ENCODE measurements at places on chromosomes 5 and 9. TPM values are rescaled to one million over a fixed set of nuclear protein-coding genes. Genes with fewer than 3 reads are reported as not detected.
A peak's percentile ranks its signal among the peaks of the same experiment; 100 is the strongest.

DNA sequence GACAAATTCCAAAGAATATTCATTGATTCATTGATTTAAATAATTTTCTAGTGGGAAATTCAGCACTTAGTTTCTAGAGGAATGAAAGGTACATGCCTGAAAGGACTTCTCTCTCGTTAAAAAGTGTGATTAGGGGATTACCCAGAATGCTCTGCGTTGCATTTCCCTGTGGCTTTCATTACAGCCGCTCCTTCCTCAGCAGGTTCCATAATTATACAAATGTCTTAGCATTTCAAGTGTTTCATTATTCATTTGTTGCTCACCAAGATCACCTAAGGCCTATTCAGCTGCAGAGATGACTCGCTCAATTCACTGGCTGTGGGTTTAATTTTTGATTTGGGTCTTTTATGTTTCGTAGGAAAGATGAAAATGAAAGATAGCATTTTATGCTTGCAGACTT lies 52.8 kb downstream of the SPATA31C2 start:
- no peaks in the 10 kb centered on the region for H3K36me3 ChIP-seq
- H3K4me1 ChIP-seq, result no peaks in the 10 kb centered on the region
- no peak for DNase-seq
- no peak overlapping the region for H3K27ac ChIP-seq
- no peaks in the 10 kb centered on the region for H3K27me3 ChIP-seq

Gene DND1
- polyA plus RNA-seq, result 2.4 TPM

Gene MVB12B
- polyA plus RNA-seq, result 8.9 TPM

GRCh38 chr9:77952635-77953328 lies 78.8 kb downstream of the GNAQ start:
- no peaks in the 10 kb centered on the region for H3K36me3 ChIP-seq
- H3K27me3 ChIP-seq, result no peaks in the 10 kb centered on the region
- H3K4me3 ChIP-seq, result no peak overlapping the region
- H3K4me1 ChIP-seq, result no peaks in the 10 kb centered on the region

DNA sequence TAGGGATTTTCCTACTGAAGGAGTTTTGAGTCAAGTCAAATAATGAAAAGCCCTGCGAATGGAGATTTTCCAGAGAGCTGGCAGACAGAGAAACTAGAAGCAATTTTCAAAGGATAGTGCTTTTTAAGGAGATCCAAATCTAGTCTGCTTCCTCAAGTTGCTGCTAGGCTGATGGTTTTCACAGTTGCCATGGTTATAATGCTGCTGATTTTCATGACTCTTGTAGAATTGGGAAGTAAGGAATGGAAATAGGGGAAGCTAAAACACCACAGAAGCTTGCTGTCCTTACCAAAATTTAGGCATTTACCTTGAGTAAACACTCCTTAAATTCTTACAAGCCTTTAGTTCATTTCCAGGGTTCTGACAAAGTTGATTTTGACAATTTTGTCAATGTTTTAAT lies 30.1 kb upstream of the HAPLN1 start:
- no peaks in the 10 kb centered on the region for H3K27me3 ChIP-seq
- H3K27ac ChIP-seq, result no peak overlapping the region
- no peaks in the 10 kb centered on the region for H3K4me1 ChIP-seq
- no peak overlapping the region for H3K4me3 ChIP-seq
- no peak for DNase-seq
- no peaks in the 10 kb centered on the region for H3K36me3 ChIP-seq

GRCh38 chr5:156715287-156715686 lies 134.8 kb upstream of the PPP1R2B start:
- H3K36me3 ChIP-seq, result no peaks in the 10 kb centered on the region
- H3K27me3 ChIP-seq, result no peaks in the 10 kb centered on the region
- peaks cover 3% of the 10 kb centered on the region for H3K4me1 ChIP-seq
- no peak overlapping the region for H3K4me3 ChIP-seq
- H3K27ac ChIP-seq, result no peak overlapping the region

DNA sequence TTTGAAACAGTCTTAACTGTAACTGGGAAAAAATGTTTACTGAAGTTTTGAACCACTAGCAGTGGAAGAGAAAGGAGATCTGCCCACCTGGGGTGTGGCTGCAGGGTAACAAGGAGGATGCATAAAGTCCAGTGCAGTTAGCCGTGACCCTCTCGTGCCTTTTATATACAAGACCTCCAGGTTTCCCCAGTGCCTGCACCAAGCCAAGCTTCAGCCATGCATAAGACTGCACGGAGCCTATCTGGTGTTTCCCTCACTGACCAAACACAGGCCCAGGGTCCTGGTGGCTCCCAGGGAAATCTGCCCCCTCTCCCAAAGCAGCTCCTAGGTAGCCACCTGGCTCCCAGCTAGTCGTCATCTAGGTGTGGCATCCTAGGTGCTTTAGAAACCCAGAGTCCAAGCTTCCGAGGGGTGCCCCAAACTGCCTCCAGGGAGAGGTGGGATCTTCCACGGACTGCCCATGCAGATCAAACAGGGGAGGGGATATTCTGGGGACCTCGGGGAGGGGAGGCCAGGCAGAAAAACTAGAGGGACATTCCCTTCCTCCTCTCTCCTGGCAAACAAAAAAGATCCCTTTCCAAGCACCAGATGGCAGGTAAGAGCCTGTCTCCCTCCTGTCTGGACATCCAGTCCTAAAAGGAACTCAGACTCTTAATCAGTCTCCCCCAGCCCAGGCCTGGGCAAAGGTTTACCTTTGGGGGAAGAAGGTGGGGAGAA lies 2.7 kb downstream of the SHB start:
- H3K27ac ChIP-seq, result peak overlapping the region; percentile 82
- H3K27me3 ChIP-seq, result no peaks in the 10 kb centered on the region
- H3K36me3 ChIP-seq, result no peaks in the 10 kb centered on the region
- H3K4me3 ChIP-seq, result peak overlapping the region; percentile 59

Gene CXCL14
- polyA plus RNA-seq, result 56.7 TPM

- no peaks in the 10 kb centered on the region for H3K4me1 ChIP-seq
- DNase-seq, result no peak
- H3K27me3 ChIP-seq, result no peaks in the 10 kb centered on the region
- H3K36me3 ChIP-seq, result no peaks in the 10 kb centered on the region
- no peak overlapping the region for H3K27ac ChIP-seq
Measured at GRCh38 chr9:30172206-30172605, 2212.2 kb upstream of the ACO1 start.

GRCh38 chr9:76810377-76810957 lies 46.2 kb downstream of the PCA3 start:
- no peak overlapping the region for H3K4me3 ChIP-seq
- H3K27ac ChIP-seq, result peak overlapping the region; percentile 43
- H3K36me3 ChIP-seq, result no peaks in the 10 kb centered on the region
- peaks cover 36% of the 10 kb centered on the region for H3K4me1 ChIP-seq
- H3K27me3 ChIP-seq, result no peaks in the 10 kb centered on the region

Gene NMUR2
- polyA plus RNA-seq, result not detected

Gene UNC13B
- 25.6 TPM for polyA plus RNA-seq

DNA sequence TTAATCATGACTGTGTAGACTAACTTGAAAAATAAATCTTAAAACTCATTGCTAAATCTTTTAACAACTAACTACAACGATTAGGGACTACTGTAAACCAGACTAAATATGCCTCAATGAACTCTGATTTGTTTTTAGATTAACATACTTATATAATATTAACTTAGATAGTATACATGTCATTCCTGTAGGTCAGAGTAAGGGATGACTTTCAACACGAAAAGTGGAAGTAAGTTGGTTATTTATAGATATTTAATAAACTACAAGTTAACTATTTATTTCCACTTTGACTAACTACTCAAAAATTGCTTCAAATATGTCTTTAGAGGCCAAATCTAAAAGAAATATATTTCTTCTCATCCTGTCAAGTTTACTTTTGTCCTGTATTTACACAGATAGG lies 795.6 kb downstream of the PTPRD start:
- no peaks in the 10 kb centered on the region for H3K4me1 ChIP-seq
- no peak for DNase-seq

Gene SH3RF2
- 12.9 TPM for polyA plus RNA-seq

GRCh38 chr5:115584501-115584900 lies 17.8 kb downstream of the TICAM2 start:
- H3K27ac ChIP-seq, result no peak overlapping the region
- H3K4me1 ChIP-seq, result peaks cover 16% of the 10 kb centered on the region
- no peak for DNase-seq
- H3K36me3 ChIP-seq, result no peaks in the 10 kb centered on the region

DNA sequence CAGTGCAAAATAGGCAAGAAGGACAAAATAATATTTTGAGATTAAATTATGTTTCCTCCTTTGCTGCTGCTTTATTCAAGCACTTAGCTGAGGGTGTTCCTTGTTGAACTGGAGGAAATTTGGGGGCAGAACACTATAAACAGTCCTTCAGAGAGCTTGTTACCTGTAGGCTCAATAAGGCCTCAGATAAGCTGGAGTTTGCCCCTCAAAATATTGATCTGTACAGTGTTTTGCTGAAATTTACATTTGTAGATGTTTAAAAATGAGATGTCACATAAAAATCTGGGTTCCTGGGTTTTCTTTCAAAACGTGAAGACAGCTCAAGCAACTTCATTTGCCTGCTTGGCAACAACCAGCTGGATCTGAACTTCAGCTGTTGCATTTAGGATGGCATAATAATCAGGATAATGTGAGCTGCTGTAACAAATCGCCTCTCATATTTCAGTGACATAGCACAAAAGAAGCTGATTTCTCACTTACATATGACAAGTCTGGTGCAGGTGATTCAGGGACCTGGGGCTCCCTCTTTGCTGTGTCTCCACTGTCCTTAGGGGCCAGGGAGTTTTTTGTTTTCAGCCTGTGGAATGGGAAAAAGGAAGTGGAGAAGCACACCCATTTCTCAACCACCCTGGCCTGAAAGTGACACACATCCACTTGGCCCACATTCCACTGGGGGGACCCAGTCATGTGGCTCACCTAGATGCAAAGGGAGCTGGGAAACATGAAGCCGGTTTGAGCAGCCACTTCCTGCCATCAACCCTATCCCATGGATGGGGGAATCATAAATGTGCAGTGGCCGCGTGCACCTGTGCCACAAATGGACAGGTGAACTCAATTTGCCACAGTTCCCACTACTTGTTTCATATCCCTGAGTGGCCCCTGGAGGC lies 2.4 kb upstream of the PSAT1 start:
- DNase-seq, result no peak
- H3K27me3 ChIP-seq, result no peaks in the 10 kb centered on the region
- H3K4me3 ChIP-seq, result no peak overlapping the region
- no peaks in the 10 kb centered on the region for H3K36me3 ChIP-seq
- H3K27ac ChIP-seq, result no peak overlapping the region

Gene SPINK6
- not detected for polyA plus RNA-seq

- H3K27me3 ChIP-seq, result no peaks in the 10 kb centered on the region
- H3K4me3 ChIP-seq, result no peak overlapping the region
- H3K4me1 ChIP-seq, result no peaks in the 10 kb centered on the region
- H3K36me3 ChIP-seq, result no peaks in the 10 kb centered on the region
Measured at GRCh38 chr5:82205005-82205404, 73.1 kb downstream of the RPS23 start.

GRCh38 chr5:172775326-172776234 lies 4.6 kb upstream of the DUSP1 start:
- no peaks in the 10 kb centered on the region for H3K27me3 ChIP-seq
- no peaks in the 10 kb centered on the region for H3K4me1 ChIP-seq
- H3K4me3 ChIP-seq, result no peak overlapping the region

Gene MED22
- 8.4 TPM for polyA plus RNA-seq

Gene FAM13B
- 12.6 TPM for polyA plus RNA-seq

- no peaks in the 10 kb centered on the region for H3K4me1 ChIP-seq
- no peak overlapping the region for H3K4me3 ChIP-seq
- no peaks in the 10 kb centered on the region for H3K27me3 ChIP-seq
- DNase-seq, result no peak
- no peaks in the 10 kb centered on the region for H3K36me3 ChIP-seq
- H3K27ac ChIP-seq, result no peak overlapping the region
Measured at GRCh38 chr5:133400831-133401351, 211.4 kb downstream of the FSTL4 start.

Gene EGFLAM
- 2.4 TPM for polyA plus RNA-seq

GRCh38 chr9:126614455-126615244 lies 922 bp downstream of the LMX1B start:
- peak overlapping the region; percentile 15 for H3K4me3 ChIP-seq
- peaks cover 96% of the 10 kb centered on the region for H3K27me3 ChIP-seq
- no peak overlapping the region for H3K27ac ChIP-seq
- no peaks in the 10 kb centered on the region for H3K4me1 ChIP-seq

- no peak overlapping the region for H3K4me3 ChIP-seq
- no peaks in the 10 kb centered on the region for H3K27me3 ChIP-seq
- H3K4me1 ChIP-seq, result peaks cover 14% of the 10 kb centered on the region
- DNase-seq, result no peak
- H3K27ac ChIP-seq, result no peak overlapping the region
Measured at GRCh38 chr5:32531885-32532520, 53.4 kb upstream of the SUB1 start.

GRCh38 chr5:135457424-135458071 lies 5.4 kb upstream of the TIFAB start:
- no peaks in the 10 kb centered on the region for H3K36me3 ChIP-seq
- DNase-seq, result peak; percentile 66
- H3K4me1 ChIP-seq, result no peaks in the 10 kb centered on the region
- H3K27ac ChIP-seq, result no peak overlapping the region
- H3K4me3 ChIP-seq, result no peak overlapping the region
- peaks cover 4% of the 10 kb centered on the region for H3K27me3 ChIP-seq

Gene ERCC8
- polyA plus RNA-seq, result 8.4 TPM

GRCh38 chr9:114655689-114656088 lies 1.9 kb downstream of the TEX53 start:
- H3K27me3 ChIP-seq, result no peaks in the 10 kb centered on the region
- H3K4me1 ChIP-seq, result no peaks in the 10 kb centered on the region
- DNase-seq, result no peak
- H3K27ac ChIP-seq, result no peak overlapping the region
- H3K4me3 ChIP-seq, result no peak overlapping the region

DNA sequence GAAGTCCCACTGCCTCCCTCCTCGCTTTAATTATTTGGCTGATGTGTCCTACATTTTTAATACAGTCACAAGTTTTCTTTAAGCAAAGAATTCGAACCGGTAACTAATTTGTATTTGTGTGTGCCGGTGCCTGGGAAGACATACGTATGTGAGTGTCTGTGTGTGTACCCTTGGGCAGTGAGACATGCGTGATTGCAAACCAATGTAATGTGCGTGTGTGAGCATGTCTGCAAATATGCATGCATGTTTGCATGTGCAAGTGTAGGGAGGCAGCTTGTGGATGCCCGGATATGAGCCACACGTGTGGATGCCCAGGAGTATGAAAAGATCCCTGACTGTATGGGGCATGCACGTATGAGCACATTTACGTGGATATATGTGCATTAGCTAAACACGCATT lies 44.4 kb upstream of the NEK6 start:
- no peaks in the 10 kb centered on the region for H3K36me3 ChIP-seq
- DNase-seq, result peak; percentile 4
- H3K4me3 ChIP-seq, result no peak overlapping the region
- no peaks in the 10 kb centered on the region for H3K4me1 ChIP-seq

Gene ALDH1A1
- 52.6 TPM for polyA plus RNA-seq

Gene TMOD1
- polyA plus RNA-seq, result 1.6 TPM

DNA sequence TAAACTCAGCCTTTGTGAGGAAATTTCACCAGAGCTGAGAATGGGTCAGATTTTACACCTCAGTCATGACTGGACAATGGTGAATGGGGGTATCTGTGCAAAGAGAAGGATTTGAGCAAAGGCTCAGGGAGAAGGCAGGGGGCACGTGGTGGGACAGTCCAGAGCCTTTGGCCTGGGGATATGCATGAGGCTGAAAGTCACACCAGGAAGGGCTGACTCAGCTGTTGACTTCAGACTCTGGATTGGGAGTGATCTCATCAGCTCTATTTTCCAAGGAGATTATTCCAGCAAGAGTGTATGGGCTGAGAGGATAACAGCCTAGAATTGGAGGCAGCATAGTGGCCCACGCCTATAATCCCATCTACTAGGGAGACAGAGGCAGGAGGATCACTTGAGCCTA lies 53.6 kb downstream of the SAXO1 start:
- H3K36me3 ChIP-seq, result no peaks in the 10 kb centered on the region
- no peaks in the 10 kb centered on the region for H3K27me3 ChIP-seq
- H3K4me1 ChIP-seq, result peaks cover 24% of the 10 kb centered on the region
- no peak overlapping the region for H3K27ac ChIP-seq
